ENCODE measurements at places on chromosomes 7 and 10. TPM values are rescaled to one million over a fixed set of nuclear protein-coding genes. Genes with fewer than 3 reads are reported as not detected.
A peak's percentile ranks its signal among the peaks of the same experiment; 100 is the strongest.

GRCh38 chr7:127770885-127771284 lies 118.9 kb downstream of the SND1 start:
- H3K4me1 ChIP-seq: peaks cover 4% of the 10 kb centered on the region
- H3K4me3 ChIP-seq: no peak overlapping the region
- H3K27me3 ChIP-seq: no peaks in the 10 kb centered on the region
- no peak for DNase-seq

DNA sequence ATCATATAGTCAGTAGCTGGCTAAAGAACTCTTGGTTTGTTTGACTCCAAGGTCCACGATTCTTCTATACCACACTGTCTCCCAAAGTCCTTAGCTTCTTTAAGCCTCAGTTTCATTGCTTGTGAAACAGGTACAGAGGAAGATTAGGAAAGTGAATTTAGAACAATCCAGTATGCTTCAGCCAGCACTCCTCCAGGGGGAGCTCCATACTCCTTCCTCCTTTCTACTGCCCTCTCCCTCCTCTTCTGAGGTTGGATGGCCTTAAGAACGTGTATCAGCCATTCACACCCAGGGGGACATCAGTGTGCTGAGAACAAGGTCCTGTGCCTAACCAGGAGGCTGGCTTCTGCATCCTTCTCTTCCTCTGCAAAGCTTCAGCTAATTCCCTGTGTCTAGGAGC lies 54.8 kb upstream of the CALD1 start:
- peak; percentile 11 for DNase-seq
- H3K4me3 ChIP-seq: no peak overlapping the region
- no peaks in the 10 kb centered on the region for H3K27me3 ChIP-seq
- H3K27ac ChIP-seq: no peak overlapping the region
- no peaks in the 10 kb centered on the region for H3K4me1 ChIP-seq

DNA sequence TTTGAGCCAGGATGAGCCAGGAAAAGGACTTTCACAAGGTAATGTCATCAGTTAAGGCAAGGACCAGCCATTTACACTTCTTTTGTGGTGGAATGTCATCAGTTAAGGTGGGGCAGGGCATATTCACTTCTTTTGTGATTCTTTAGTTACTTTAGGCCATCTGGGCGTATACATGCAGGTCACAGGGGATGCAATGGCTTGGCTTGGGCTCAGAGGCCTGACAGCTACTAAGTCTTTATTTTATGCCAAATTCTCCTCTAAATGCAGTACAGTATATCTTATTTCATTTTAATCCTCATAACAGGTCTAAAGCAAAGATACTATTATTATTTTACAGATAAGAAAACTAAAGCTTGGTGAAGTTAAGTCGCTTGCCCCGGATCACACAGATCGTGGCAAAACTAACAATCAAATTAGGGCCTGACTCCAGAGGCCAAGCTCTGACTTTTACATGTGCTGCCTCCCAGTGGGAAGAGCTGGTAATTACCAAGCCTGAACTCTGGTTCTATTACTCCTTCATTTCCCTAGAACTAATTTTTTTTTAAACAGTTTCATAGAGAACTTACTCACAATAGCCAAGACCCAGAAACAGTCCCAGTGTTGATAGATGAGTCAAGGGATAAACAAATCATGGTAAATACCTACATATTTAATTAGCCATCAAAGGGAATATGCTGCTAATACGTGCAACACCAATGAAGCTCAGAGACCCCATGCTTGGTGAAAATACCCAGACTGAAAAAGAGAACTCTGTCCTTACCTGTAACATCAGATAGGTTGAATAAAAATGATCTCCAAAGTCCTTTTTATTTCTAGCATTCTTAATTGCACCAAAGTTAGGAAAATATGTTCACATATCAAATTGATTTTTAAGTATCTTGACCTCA lies 35.4 kb downstream of the C7orf25 start:
- H3K27me3 ChIP-seq: no peaks in the 10 kb centered on the region
- H3K36me3 ChIP-seq: no peaks in the 10 kb centered on the region
- H3K27ac ChIP-seq: no peak overlapping the region

DNA sequence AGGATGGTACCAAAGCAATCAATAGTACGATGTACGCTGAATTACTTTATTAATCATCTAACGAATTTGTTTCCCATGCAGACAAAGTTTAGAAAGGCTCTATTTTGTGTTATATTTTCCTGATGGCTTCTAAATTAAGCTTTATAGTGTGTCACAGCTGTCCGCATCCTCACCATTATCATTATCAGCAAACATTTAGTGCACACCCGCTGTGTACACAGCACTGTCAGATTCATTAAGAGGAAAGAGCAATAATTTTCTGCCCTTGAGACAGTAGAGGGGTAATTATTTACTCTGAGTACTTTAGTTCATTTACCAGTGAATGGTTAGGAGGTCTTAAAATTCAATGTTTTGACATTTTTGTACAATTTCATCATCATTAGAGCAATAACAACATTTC lies 233.3 kb upstream of the PTPRZ1 start:
- no peak overlapping the region for H3K4me3 ChIP-seq
- H3K27me3 ChIP-seq: no peaks in the 10 kb centered on the region
- no peak for DNase-seq
- no peak overlapping the region for H3K27ac ChIP-seq

The ARHGAP22 gene
- polyA plus RNA-seq: 0.56 TPM

- no peaks in the 10 kb centered on the region for H3K36me3 ChIP-seq
- 0 out of 2 replicates have a peak overlapping the region, but pooled peaks have one; percentile 26 for H3K27ac ChIP-seq
- H3K27me3 ChIP-seq: no peaks in the 10 kb centered on the region
Measured at GRCh38 chr10:6203331-6204062, 765 bp downstream of the PFKFB3 start.

- DNase-seq: no peak
- peaks cover 42% of the 10 kb centered on the region for H3K36me3 ChIP-seq
- no peaks in the 10 kb centered on the region for H3K4me1 ChIP-seq
- H3K27me3 ChIP-seq: no peaks in the 10 kb centered on the region
Measured at GRCh38 chr7:135645296-135645904, 16.9 kb upstream of the STMP1 start.

The CALHM1 gene
- polyA plus RNA-seq: 0.08 TPM

DNA sequence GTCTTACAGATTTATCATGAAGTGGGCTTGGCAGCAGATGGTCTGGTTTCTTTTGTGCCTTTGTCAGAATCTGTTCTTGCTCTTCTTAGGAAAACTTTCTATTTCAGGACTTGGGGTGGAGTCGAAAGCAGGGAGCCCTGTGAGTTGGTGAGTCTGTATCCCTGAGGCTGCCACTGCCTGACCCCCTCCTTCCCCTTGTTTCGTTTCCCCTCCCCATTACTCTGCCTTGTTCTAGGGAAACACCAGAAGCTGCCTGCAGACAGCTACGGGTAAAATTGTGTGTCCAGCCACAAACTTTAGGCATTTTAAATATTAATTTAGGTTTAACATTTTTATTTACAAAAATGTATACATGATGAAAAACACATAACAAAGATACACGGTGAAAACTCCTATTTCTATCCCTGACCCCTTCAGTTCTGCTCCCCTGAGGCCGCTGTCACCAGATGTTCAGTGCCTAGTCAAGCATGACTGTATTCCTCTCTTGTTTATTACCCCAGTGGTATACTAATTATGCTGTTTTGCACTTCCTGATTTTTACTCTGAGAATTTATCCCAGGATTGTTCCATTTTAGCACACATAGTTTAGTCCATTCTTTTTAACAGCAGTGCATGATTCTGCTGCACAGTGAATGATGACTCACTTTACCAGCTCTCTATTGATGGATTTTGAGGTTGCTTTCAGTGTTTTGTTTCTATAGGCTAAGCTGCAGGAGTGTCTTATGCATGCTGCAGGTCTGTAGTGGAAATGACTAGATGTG lies 9.1 kb downstream of the TSPAN14 start:
- H3K4me1 ChIP-seq: peaks cover 85% of the 10 kb centered on the region
- DNase-seq: no peak
- no peaks in the 10 kb centered on the region for H3K27me3 ChIP-seq
- no peaks in the 10 kb centered on the region for H3K36me3 ChIP-seq
- peak overlapping the region; percentile 48 for H3K27ac ChIP-seq
- peak overlapping the region; percentile 19 for H3K4me3 ChIP-seq

DNA sequence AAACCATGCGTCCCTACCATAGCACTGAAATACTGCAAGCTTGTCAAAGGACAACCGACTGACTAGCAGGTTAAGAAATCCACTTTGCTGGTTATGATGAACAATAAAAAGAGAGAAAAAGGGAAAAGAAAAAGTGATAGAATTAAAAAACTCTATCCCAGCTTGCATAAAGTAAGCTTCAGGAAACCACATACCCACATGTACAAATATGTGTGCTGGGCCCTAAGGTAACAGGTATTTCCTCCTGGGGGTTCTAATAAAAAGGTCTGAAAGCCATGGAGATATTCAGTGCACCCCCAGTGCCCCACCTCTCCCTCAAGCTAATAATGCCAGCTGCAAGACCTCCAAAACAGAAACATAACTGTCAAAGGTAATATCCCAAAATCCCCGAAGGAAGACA lies 248.6 kb upstream of the KLF14 start:
- 0 out of 2 replicates have a peak, but pooled peaks cover 4% of the 10 kb centered on the region for H3K36me3 ChIP-seq
- peaks cover 3% of the 10 kb centered on the region for H3K4me1 ChIP-seq
- DNase-seq: no peak
- H3K27me3 ChIP-seq: no peaks in the 10 kb centered on the region

GRCh38 chr7:106050746-106051117 lies 61.4 kb downstream of the SYPL1 start:
- H3K27me3 ChIP-seq: peaks cover 1% of the 10 kb centered on the region
- no peaks in the 10 kb centered on the region for H3K4me1 ChIP-seq
- no peak overlapping the region for H3K4me3 ChIP-seq
- H3K36me3 ChIP-seq: no peaks in the 10 kb centered on the region
- DNase-seq: no peak

DNA sequence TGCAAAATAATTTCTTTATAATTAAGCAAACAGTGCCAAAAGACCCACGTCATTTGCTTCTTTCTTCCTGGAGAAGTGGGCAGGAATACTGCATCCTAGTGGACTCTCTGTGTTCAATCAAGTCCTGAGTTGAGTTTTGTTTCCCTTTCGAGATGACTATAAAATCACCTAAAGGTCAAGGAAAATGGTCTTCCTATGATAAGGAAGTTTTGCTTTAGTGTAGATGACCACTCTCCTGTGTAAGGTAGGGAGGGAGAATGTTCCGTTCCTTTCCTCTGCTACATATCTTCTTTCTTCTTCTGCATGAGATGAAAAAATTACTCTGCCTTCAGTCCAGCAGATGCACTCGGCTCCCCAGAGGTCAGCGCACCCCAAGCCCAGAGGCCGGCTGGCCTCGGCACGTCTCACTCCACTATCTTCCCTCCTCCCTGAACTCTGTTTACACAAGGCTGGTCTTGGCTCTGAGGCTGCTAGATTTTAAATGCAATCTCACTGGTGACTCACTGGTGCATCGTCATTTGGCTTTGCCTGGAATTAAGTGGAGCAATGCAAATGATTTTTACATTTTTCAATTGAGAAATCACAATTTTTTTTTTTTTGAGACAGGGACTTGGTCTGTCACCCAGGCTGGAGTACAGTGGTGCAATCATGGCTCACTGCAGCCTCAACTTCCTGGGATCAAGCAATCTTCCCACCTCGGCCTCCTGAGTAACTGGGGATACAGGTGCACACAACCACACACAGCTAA lies 18.6 kb upstream of the VDAC2 start:
- no peak overlapping the region for H3K27ac ChIP-seq
- no peak for DNase-seq
- H3K36me3 ChIP-seq: no peaks in the 10 kb centered on the region
- H3K27me3 ChIP-seq: no peaks in the 10 kb centered on the region

The CYP3A4 gene
- polyA plus RNA-seq: not detected

GRCh38 chr10:17427666-17428350 lies 26.6 kb downstream of the ST8SIA6 start:
- no peak for DNase-seq
- no peak overlapping the region for H3K4me3 ChIP-seq
- H3K27ac ChIP-seq: no peak overlapping the region
- no peaks in the 10 kb centered on the region for H3K36me3 ChIP-seq
- H3K27me3 ChIP-seq: peaks cover 5% of the 10 kb centered on the region

DNA sequence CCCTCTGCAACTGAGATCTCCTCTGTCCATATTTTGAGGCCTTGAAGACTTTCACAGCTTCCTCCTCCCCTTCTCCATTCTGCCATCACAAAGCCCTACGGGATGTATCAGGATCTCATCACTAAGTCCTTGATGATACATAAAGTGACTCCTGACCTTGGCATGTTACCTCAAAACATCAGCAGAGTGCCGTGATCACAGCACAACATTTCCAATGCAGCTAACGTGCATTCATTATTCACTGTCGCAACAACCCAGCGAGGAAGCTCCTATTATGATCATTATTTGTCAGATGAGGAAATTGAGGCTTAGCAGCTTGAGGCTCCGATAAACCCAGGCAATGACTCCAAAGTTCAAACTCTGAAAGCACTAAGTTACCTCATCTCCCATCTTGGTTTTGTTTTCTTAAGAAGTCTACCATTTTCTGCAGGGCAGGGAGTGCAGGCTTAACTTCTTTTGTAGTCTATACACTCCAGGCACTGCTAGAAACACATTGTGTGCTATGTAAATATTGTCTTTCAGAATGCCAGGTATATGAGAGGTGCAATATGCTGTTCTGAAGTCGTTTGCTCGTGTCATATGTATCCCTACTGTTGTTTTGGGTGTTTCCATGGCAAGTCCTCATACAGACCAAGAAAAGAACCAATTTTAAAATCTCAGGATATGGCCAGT lies 80.6 kb upstream of the C1QL3 start:
- DNase-seq: no peak
- no peak overlapping the region for H3K27ac ChIP-seq
- H3K4me1 ChIP-seq: no peaks in the 10 kb centered on the region
- H3K4me3 ChIP-seq: no peak overlapping the region

DNA sequence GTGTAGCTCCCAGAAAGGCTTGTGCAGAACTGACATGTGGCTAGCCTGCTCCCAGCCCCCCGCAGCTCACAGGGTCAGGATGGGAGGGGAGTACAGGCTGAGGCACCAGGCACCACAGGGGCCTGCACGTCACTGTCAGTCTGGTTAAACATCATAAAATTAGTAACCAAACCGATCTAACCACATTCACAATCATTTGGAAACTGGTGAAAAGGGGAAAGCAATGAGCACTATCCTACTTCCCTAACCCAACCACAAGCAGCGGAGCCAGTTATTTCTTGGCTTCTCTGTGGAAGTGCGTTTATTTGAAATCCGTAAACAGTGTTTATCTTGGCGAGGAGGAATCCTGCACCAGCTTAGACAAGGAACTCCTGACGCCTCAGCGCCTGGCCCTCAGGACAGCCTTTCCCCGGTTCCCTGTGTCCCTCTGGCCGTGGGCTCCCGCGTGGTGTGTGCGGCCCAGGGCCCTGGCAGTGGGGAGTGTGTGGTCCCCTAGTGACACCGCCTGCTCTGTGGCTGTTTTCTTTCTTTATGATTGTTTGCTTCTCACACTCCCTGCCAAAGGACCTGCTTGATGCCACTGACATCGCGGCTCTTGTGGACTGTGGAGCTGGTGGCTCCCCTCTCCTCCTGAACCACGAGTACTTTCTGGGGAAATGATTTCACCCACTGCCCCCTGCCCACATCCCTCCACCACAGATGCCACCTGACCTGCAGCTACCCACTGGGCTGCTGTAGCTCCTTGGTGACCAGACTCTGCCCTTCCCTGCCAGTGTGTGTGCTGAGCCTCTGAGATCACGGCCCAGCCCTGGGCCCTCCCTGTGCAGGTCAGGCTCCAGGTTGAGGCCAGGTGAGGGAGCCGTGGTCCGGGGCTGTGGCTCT lies 38.0 kb downstream of the INPP5A start:
- H3K4me1 ChIP-seq: peaks cover 44% of the 10 kb centered on the region
- peak overlapping the region; percentile 45 for H3K4me3 ChIP-seq
- H3K27ac ChIP-seq: peak overlapping the region; percentile 14
- H3K36me3 ChIP-seq: no peaks in the 10 kb centered on the region

The DRGX gene
- polyA plus RNA-seq: not detected

- H3K36me3 ChIP-seq: no peaks in the 10 kb centered on the region
- H3K27ac ChIP-seq: no peak overlapping the region
- no peaks in the 10 kb centered on the region for H3K27me3 ChIP-seq
- no peak for DNase-seq
- no peaks in the 10 kb centered on the region for H3K4me1 ChIP-seq
Measured at GRCh38 chr10:23311034-23311433, 33.6 kb downstream of the C10orf67 start.

Measured in GM12878 (cell line).